ENCODE measurements at places on chromosomes 1 and 21.

- DNase-seq: no peak
Measured at GRCh38 chr1:77825131-77825709, 45.8 kb downstream of the MIGA1 start.

DNA sequence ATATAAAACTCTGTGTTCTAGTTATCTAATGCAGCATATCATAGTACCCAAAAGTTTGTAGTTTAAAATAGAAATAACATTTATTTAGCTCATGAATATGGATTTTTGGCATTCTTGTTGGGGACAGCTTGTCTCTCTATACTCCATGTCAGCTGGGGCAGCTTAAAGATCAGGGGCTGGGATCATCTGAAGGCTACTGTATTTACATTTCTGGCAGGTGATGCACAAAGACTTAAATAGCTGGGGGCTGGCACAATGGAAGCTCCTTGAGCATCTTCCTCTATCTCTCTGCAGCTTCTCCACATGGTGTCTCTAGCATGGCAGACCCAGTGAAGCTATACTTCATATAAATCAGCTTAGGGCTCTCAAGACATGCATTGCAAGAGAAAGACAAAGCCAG is 55.6 kb upstream of the DAB1 start:
- DNase-seq: no peak

DNA sequence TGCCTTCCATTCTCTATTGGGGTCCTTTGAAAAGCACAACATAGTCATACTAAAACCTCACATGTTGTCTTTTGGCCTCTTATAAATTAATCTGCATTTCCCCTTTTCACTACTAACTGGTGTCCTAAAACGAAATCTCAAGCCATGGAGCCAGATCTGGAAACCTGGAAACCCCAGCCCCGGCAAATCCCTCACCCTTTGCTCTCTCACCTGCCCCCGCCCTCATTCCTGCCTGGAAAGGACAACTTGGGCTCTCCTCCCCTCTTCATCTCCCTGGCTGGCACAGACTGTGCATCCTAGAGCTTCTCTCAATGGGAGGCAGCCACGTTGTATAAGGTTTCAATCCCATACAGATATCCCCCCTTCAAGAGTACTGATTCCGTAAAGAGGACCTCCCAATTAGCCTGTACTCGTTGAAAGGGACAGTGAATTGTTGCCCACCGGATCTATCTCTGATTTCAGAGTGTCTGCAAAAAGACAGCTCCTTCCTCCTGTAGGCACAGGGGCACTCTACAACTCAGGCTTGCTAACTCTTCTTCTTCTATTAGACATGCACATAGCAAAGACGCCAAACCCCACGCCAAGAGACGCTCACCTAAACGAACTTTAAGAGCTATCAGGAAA is 1.4 kb downstream of the DUSP10 start:
- no peak for DNase-seq

GRCh38 chr21:27532076-27532475 is 565.2 kb upstream of the ADAMTS5 start:
- no peak for DNase-seq

DNA sequence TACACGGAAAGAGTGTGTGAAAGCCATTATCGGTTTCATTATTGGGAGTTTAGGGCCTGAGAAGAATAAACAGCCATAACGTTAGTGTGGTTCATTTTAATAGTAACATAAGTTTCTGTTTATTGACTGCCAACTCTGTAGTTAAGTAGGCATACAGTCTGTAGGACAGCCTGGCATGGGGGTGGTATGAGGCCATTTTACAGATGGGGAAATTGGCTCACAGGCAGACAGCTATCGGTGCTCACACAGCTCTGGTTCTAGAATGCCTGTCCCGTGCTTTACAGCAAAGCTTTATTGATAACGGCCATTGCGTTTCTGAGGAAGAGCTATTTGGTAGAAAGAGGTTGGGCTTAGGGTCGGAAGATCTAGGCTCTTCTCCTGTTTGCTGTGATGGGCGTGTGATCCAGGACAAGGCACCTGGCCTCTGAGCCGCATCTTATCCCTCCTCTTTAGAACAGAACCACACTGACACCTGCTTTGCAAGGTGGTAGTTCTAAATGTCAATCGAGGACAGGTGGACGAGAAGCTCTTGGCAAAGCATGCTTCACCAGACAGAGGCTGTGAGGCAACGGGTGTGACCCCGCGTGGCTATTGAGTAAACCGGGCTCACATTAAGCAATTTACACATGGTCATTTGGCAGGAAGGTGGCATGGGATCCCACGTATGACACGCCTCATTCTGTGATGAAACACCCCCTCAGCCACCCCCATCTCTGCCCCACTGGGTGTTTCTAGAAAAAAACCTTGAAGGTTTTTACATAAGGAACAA is 14.9 kb downstream of the ETS2 start:
- no peak for DNase-seq

DNA sequence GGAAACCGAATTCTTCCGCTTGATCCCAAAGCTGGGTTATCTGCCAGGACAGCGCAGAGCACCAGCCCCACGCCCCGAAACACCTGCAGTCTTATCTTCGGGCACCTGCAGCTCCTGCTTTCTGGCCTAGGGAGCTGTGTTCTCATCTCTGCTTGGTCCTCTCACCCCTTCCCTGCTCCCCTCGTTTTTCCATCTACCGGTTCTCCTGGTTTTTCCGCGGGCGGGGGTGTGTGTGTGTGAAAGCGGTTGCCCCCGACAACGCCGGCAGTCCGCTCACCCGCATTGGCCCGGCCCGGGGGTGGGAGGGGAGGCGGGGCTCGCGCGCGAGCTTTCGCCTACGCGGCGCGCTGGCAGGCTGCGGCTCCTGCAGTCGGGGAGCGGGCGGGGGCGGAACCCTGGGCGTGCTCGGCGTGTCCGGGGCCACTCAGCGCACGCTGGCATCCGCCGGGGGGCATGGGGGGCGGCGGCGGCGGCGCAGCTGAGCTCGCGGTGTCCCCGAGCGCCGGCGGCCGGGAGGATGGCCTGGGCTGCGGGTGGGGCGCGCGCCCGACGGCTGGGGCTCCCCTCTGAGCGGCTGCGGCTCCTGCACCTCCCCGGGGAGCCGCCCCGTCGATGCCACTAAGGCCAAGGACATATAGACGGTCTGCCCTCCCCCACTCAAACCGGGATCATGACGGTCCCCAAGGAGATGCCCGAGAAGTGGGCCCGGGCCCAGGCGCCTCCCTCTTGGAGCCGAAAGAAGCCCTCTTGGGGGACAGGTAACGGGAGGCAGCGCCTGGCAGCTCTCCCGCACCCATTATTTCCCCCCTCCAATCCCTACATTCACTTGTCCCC is 3.2 kb downstream of the ATP8B2 start:
- peak; percentile 87 for DNase-seq

GRCh38 chr1:234838820-234839219 is 228.8 kb upstream of the IRF2BP2 start:
- DNase-seq: no peak

- no peak for DNase-seq
Measured at GRCh38 chr1:235079443-235080296, 49.0 kb downstream of the TOMM20 start.

DNA sequence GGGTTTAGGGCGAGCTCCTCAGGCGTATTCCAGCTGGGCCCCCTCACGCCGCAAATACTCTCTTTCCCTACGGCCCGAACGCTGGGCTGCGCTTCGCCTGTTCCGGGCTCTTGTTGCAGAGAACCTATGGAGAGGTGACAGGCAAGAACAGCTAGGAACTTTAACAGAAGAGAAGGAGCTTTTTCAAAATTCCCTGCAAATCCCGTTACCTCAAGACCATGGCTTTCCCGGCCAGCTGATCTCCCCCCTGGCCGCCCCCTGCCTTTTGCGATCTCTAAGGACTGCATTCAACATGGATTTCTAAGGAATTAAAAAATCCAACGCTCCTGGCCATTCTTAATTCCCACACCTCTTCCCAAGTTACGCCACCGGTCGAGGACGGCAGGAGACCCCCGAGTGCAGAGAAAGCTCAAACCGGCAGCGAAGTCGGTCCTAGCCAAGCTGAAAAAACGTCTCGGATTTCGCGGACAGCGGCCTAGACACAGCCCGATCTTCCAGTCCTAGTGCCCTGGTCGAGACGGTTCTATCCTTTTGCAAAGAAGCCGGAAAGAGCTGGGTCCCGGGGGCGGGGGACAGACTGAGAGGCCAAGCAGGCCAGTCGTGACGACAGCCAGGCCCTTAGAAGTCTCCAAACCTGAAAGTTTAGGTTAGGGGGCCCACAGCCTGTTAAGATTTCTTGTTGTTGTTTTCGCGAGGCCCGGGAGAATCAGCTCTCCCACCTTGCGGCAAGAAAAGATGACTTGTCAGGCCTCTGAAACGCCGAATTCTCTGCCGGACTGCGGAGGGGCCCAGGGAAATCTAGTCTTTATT is 1.1 kb upstream of the TBX15 start:
- no peak for DNase-seq

- no peak for DNase-seq
Measured at GRCh38 chr1:26291433-26291832, 11.5 kb downstream of the SH3BGRL3 start.

- DNase-seq: no peak
Measured at GRCh38 chr1:158037008-158037865, 43.8 kb downstream of the KIRREL1 start.

- DNase-seq: no peak
Measured at GRCh38 chr21:34912022-34912945, 136.8 kb downstream of the RUNX1 start.

GRCh38 chr1:201585093-201585483 is 46.2 kb downstream of the NAV1 start:
- DNase-seq: no peak

GRCh38 chr1:164587617-164588501 is 28.9 kb downstream of the PBX1 start:
- no peak for DNase-seq

- no peak for DNase-seq
Measured at GRCh38 chr1:43472087-43472462, 18.3 kb upstream of the HYI start.

DNA sequence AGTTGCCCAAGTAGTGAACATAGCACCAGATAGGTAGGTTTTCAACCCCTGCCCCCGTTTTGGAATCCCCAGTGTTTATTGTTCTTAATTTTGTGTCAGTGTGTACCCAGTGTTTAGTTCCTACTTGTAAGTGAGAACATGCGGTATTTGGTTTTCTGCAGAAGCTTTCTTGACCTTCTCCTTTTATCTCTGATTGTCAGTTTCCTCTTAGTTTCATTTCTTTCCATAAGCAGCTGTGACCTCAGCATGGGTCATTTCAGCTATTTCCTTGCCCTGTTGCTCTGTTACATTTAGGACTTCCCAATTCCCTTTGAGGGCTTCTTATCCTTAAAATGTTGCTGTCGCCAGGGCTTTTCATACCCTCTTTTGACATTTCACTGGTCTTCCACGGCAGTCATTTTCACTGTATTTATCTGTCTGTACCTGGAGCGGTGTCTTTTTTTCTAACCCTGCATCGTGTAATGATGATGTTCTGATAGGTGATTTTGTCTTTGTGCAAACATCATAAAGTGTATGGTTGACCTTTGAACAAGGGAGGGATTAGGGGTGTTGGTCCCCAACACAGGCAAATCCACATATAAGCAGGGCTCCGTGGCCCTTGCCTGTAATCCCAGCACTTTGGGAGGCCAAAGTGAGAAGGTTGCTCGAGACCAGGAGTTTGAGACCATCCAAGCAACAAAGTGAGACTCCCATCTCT is 15.0 kb downstream of the ITSN1 start:
- no peak for DNase-seq

DNA sequence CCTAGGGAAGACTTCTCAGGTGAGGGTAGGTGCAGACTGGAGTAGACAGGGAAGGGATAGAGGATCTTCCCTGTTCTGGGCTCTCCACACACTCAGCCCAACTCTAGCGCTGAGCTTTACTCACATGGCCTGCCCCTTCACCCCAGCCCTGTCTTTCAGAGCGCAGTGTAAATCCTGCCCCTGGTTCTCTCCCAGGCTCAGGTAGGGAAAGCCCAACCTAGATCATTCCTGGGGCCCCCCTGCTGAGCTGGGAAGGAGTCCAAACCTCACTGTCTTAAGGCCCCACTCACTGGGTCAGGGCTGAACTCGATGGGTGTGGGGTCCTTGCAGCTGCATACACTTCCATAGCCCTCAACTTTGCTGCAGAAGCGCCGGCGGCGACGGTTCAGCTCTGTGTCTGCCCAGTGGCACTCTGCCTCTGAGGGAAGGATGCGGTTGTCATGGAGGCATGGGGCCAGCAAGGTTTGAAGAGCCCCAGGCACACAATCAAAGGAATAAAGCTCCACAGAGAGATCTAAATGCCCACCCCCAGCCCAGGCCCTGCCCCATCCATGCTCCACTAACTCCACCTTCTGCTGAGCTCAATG is 4.2 kb downstream of the POMGNT1 start:
- no peak for DNase-seq

DNA sequence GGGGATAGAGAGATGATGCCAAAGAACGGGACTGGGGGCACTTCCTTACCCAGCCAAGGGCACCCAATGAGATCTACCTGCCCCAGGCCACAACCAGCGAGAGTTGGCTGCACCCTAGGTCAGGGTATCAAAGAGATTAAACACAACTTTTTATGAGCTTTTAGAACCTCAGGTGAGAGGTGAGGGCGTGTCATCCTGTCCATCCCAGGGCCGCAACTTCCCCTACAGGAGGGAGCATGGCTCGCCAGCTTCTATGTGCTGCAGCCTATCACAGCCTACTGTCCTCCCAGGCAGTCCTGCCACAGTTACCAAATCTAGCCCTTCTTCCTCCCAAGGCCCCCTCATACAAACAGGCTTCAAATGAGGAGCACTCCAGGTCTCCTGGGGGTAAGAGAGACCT is 12.9 kb downstream of the TMEM9 start:
- no peak for DNase-seq

DNA sequence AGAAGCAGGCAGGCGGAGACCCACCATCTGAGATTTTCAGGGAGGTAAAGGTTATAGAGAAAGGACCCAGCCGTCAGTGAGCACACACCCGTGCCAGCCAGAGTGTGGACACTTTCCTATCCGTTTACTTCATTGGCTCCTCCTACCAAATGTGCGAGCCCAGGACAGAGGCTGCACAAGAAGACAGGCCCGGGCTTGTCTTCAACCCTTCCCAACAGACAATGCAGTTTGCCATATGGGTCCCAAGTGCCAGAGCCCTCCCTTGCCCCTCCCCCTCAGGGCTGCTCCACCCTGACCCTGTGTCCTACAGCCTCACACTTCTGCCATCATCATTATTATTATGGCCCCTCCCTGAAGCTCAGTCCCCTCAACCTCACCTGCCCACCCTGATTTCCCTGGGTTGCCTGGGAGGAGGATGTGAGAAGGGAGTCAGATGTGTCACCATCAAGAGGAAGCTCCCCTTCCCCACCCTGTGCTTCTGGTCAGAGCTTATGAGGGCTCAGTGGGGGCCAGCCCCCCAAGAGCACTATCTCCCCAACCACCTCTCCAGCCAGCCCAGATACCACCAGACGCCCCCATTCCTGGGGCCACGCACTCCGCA is 9.4 kb downstream of the LAPTM5 start:
- no peak for DNase-seq

DNA sequence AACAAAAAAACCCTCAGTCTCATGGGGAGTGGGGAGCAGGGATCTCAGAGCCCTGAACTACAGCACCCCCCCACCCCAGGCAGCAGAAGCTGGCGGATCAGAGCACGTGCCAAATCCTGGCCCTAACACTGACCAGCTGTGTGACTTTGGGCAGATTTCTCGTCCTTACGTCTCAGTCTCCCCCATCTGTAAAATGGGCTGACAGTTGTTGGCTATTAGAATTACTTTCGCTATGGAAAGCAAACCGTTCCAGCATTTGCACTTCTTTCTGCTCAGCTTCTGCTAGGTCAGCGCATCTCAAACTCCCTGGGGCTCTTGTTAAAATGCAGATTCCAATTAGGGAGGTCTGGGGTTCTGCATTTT is 15.5 kb downstream of the TNFRSF8 start:
- no peak for DNase-seq
